ENCODE measurements at places on chromosomes 7 and 10.

DNA sequence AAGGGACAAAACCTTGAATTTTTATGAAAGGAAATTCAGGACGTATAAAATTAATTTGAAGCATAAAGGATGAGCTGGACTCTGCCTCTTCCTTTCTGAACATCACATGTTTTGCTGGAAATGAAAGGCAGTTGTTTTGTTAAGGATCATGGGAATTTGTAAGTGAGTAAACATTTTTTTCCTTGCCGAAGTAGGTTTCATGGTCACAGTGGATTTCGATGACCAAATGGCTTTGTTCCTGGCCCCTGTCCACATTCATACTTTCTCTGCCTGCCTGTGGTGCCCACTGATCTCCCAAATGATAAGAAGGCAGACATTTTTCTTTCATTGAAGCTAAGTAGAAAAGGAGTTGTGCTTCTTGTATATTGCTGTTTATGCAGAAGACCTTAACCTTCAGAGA, 104.2 kb downstream of the ARID5B start:
- DNase-seq: no peak

- DNase-seq: no peak
Measured at GRCh38 chr10:98321186-98321780, 53.3 kb upstream of the LOXL4 start.

DNA sequence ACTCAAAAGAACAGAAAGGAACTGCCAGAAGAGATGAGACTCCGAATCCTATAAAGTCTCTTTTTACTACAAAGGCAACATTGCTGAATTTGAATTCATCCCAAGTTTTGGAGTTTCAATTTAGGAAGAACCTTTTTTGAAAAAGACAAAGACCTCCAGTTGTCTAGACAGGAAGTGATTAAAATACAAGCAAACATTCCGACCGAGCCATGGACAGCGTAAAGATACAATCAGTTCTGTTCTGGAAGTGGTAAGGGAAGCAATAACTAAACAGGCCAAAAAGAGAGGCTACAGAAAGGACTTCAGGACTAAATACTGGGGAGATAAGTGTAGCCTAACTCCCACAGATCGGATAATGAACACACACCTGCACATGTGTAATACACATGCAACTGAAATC, 101.0 kb downstream of the SMURF1 start:
- DNase-seq: no peak

GRCh38 chr7:71594736-71595135, 462.8 kb downstream of the GALNT17 start:
- no peak for DNase-seq

GRCh38 chr10:132005147-132005546, 23.4 kb upstream of the BNIP3 start:
- no peak for DNase-seq

- DNase-seq: peak; percentile 14
Measured at GRCh38 chr7:93715234-93715633, 140.7 kb upstream of the CALCR start.

GRCh38 chr10:52668024-52668423, 104.6 kb downstream of the MBL2 start:
- no peak for DNase-seq

- DNase-seq: no peak
Measured at GRCh38 chr10:43371418-43371817, at the start of gene FXYD4. FXYD4 (plus strand) TSS chr10:43371636; CDS start chr10:43373747, 2,111 bp downstream.

- DNase-seq: no peak
Measured at GRCh38 chr10:76150876-76151288, 719.5 kb downstream of the LRMDA start.

DNA sequence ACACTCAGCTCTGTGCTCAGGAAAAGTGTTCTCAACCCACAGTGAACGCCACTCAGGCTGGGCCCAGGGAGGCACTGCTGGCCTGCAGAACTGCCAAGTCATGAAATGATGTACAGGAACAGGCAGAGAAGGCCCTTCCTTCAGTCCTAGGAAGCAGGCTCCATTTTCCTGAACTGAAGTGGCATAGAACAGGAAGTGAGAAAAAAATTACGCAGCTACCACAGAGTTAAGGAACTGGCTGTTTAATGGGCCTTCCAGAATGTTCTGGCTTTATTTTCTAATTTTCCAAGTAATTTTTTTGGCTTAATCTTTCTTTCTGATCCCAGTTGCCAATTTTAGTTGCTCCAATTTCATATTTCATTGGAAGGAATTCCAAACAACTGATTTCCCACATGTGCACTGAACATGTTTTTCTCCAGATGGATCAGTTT, 39.3 kb downstream of the LRRC18 start:
- DNase-seq: no peak

DNA sequence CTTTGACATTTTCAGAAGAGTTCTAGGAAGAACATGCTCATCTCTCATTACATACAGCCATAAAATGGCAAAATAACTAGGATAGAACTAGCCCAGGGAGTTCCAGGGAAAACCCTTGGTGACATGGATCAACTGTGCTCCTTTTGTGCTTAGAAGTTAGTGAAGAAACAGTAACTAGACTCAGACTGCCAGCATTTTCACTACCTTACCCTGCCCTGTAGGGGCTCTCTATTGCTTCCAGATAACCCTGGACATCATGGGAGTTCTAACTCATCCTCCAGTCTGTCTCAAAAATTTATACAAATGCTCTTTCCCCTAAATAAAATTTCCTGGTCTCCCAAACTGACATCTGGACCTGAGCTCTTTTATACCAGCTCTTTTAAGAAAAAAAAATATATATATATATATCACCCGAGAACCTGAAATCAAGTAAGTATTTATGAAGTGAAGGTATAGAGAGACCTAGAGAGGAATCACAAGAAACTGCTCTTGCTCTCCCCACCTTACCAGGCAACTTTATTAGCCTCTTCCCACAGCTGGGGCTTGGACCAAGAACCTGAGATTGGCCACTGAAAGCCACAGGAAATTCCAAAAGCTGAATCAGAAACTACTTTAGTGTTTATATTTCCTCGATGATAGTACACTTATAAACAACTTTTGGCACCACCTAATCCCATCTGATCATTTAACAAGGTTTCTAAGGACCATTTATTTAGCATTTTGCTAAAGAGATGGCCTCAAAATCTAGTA, 101.4 kb downstream of the RELN start:
- DNase-seq: no peak

DNA sequence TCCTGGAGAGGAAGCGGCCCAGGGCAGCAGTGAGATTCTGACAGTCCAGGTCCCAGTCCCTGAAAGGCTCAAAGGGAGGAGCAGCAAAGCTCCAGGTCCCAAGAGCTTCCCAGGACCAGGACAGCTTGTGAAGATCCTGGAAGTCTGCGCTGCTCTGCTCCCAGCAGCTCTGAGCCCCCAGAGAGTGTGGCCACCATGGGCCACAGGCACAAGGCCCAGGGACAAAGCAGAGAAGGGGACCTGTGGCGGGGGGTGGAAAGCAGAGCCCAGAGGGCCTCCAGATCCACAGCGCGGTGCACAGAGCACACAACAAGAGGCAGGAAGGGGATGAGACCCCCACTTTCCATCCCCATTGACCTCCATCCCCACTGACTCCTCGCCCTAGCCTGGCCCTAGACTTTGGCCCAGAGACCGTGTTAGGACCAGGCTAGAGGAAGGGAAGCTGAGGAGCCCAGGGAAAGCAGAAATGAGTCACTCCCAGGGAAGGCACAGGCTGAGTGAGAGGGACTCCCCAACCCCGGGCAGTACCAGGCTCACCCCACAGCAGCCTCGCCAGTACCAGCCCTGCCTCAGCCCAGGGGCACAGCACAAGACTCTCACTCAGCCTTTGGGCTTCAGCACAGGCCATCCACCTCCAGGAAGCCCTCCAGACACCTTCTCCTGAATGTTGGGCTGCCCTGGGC, 75.5 kb downstream of the GRID1 start:
- no peak for DNase-seq

- DNase-seq: peak; percentile 33
Measured at GRCh38 chr10:70540089-70540788, 61.7 kb downstream of the PALD1 start.

GRCh38 chr10:27490807-27491206, 13.3 kb upstream of the RAB18 start:
- DNase-seq: no peak

DNA sequence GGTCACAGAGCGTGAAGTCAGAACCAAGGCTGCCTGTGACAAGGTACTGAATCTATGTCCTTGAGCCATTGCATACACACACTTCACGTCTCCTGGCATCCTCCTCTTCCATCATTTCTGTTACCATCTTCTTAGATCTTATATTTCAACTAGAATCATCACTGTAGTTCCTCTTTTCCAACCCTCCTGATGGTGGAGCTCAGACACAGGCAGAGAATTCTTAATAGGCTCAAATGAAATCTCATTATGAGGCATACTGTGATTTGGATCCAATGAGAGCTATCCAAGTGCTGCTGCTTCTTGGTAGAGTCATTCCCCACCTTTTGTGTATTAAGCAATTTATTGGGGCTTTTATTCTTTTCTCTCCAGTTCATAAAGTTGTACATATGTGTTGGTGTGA, 113.2 kb downstream of the CALCR start:
- no peak for DNase-seq

Measured in activated B cell treated with CpG ODN at 0.5 μM for 24 hours (primary cell).